HFFc6 (cell line): ENCODE measurements at places on chromosomes 5 and 9. TPM values are rescaled to one million over a fixed set of nuclear protein-coding genes. Genes with fewer than 3 reads are reported as not detected.
A peak's percentile ranks its signal among the peaks of the same experiment; 100 is the strongest.

- DNase-seq = no peak
- no peaks in the 10 kb centered on the region for H3K36me3 ChIP-seq
- H3K4me1 ChIP-seq = peaks cover 28% of the 10 kb centered on the region
- H3K27ac ChIP-seq = no peak overlapping the region
- no peaks in the 10 kb centered on the region; the same call in 1 of the 2 replicates for H3K27me3 ChIP-seq
Observed at GRCh38 chr9:104090578-104090977, 3.5 kb upstream of the SMC2 start.

- H3K36me3 ChIP-seq = peaks cover 24% of the 10 kb centered on the region
- peaks cover 1% of the 10 kb centered on the region; the same call in 1 of the 2 replicates for H3K27me3 ChIP-seq
- DNase-seq = no peak
- H3K4me1 ChIP-seq = peaks cover 32% of the 10 kb centered on the region
Observed at GRCh38 chr9:113409883-113410206, 630 bp downstream of the POLE3 start.

GRCh38 chr9:97487861-97488260, 13.6 kb upstream of the TMOD1 start:
- no peak for DNase-seq
- H3K4me3 ChIP-seq = no peak overlapping the region
- H3K4me1 ChIP-seq = peaks cover 18% of the 10 kb centered on the region
- H3K36me3 ChIP-seq = peaks cover 25% of the 10 kb centered on the region
- no peak overlapping the region for H3K27ac ChIP-seq

DNA sequence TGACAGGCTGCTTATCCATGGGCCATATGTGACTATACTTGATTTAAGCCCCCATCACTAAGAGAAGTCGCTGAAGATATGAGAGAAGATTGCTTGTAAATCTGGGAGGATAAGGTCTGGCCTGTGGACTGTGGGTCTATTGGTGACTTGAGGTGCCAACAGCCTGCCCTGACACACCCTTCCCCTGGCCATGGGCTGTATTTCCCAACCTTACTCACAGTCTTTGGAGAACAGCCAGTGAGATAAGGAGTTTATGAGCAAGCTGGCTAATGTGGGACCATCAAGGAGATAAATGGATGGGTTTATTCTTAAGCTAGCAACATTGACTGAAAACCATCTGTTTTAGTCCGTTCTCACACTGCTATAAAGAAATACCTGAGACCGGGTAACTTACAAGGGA, 231.3 kb downstream of the ZSWIM6 start:
- DNase-seq = no peak
- H3K4me1 ChIP-seq = no peaks in the 10 kb centered on the region; the same call in 1 of the 2 replicates
- H3K36me3 ChIP-seq = peaks cover 4% of the 10 kb centered on the region; the same call in 1 of the 2 replicates
- no peak overlapping the region for H3K4me3 ChIP-seq
- H3K27me3 ChIP-seq = peaks cover 18% of the 10 kb centered on the region

DNA sequence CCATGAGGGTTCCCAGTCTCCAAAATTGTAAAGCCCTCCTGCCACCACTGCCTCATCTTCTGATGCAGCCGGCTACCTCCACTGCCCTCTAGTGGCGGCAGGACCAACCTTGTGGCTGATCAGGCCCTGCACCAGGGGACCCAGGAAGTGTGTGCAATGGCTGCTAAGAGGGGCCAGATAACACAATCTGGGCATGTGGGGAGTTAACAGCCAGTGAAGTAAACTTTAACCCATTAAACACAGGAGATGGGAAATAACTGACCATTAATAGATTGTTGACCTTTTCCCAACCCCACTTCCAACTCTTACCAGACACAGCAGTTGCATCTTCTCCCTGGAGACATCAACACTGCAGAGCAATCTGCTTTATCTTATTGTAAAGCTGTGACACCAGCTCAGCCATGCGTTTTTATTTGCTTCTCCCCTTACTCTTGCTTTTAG, 63.3 kb downstream of the FREM1 start:
- H3K36me3 ChIP-seq = no peaks in the 10 kb centered on the region
- no peaks in the 10 kb centered on the region for H3K27me3 ChIP-seq
- H3K4me1 ChIP-seq = no peaks in the 10 kb centered on the region
- DNase-seq = peak; percentile 4

DNA sequence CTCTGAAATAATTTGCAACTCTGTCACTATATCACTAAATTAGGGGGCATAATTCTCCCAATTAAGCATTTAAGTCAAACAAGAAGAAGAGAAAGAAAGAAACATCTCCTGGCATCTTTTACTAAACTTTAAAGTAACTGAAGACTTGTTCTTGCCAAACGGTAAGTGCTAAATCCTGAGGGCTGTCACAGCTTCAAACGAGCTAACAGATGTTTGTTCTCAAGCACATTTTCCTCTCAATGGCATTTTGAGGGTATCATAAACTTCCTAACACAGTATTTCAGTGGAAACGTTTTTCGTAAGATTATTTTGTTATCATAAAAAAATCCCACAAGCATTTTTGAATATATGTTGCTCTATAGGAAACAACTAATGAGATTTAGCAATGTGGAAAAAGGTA, 169.5 kb upstream of the TAS2R1 start:
- H3K4me1 ChIP-seq = no peaks in the 10 kb centered on the region
- no peak for DNase-seq
- H3K36me3 ChIP-seq = peaks cover 4% of the 10 kb centered on the region; the same call in 1 of the 2 replicates
- no peak overlapping the region for H3K4me3 ChIP-seq

DNA sequence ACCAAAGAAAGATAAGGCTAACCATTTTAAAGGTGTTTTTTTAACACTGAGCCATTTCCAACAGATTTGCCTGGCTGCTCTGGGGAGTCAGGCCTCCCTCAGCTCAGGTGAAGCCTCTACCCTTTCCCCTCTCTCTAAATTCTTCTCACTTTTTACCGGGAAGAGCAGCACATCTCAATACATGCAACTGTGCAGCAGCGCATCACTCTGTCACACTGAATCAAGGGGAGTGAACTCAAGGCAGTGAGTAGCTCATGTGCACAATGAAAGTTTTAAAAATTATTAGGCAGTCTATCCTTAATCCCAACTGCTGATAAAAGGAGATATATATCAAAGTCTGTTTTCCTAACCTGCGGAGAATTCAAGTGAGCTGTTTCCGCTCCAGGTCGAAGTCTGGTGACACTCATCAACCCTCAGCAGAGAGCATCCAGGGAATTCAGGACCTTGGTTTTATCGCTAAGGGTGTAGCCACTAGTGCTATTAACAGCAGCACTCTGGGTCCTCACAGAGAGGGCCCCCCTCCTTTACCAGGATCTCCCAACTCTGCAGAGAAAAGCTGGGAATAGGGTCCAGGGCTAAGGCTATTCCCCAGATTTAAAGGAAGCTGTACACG, 1.0 kb downstream of the CEMIP2 start:
- peak overlapping the region; percentile 93 for H3K27ac ChIP-seq
- peaks cover 16% of the 10 kb centered on the region; the same call in 1 of the 2 replicates for H3K36me3 ChIP-seq
- H3K4me1 ChIP-seq = peaks cover 61% of the 10 kb centered on the region
- no peak for DNase-seq
- peak overlapping the region; percentile 97 for H3K4me3 ChIP-seq
- no peaks in the 10 kb centered on the region for H3K27me3 ChIP-seq

GRCh38 chr9:109286571-109286977, 34.3 kb downstream of the EPB41L4B start:
- peaks cover 16% of the 10 kb centered on the region for H3K4me1 ChIP-seq
- H3K27ac ChIP-seq = peak overlapping the region; percentile 71
- H3K4me3 ChIP-seq = peak overlapping the region; percentile 56; the same call in 1 of the 2 replicates
- H3K27me3 ChIP-seq = peaks cover 31% of the 10 kb centered on the region
- no peaks in the 10 kb centered on the region for H3K36me3 ChIP-seq

The RGP1 gene
- total RNA-seq = 31.8 to 35.1 TPM (median 34.7 TPM) in 3 replicates

The PCDHA6 gene
- 0.07 to 0.09 TPM in 2 of 3 replicates, not detected in the other for total RNA-seq

GRCh38 chr9:77161966-77162365, 15.4 kb upstream of the VPS13A start:
- H3K27ac ChIP-seq = no peak overlapping the region
- peaks cover 1% of the 10 kb centered on the region; the same call in 1 of the 2 replicates for H3K27me3 ChIP-seq
- H3K4me3 ChIP-seq = no peak overlapping the region

DNA sequence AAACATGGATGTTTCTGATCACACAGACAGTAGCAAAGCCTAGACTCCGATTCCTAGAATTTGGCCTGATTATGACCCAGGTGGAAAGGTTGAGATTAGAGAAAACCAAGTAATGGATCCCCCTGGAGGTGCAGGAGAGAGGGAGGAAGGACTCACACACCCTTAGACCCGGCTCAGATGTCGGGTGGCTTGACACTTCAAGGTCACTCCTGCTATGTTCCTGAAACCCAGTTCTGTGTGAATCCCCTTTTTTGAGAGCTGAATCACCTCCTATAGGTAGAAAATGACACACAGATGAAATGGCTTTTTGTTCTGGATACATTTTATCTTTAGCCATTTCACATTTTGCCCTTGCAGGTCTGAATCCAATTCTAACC, 192.8 kb downstream of the ARRDC3 start:
- DNase-seq = no peak
- H3K27ac ChIP-seq = peak overlapping the region; percentile 87
- H3K27me3 ChIP-seq = no peaks in the 10 kb centered on the region
- peak overlapping the region; percentile 79 for H3K4me3 ChIP-seq
- no peaks in the 10 kb centered on the region for H3K36me3 ChIP-seq

The IFNA21 gene
- total RNA-seq = not detected in 3 replicates

The EIF4E1B gene
- total RNA-seq = not detected in 2 replicates

The TMEM215 gene
- not detected in 3 replicates for total RNA-seq

- peaks cover 8% of the 10 kb centered on the region; the same call in 1 of the 2 replicates for H3K4me1 ChIP-seq
- no peak overlapping the region for H3K4me3 ChIP-seq
- no peak for DNase-seq
- H3K36me3 ChIP-seq = no peaks in the 10 kb centered on the region
- no peak overlapping the region for H3K27ac ChIP-seq
Observed at GRCh38 chr9:15549611-15550010, 3.2 kb upstream of the CCDC171 start.

- H3K27me3 ChIP-seq = no peaks in the 10 kb centered on the region
- DNase-seq = no peak
Observed at GRCh38 chr5:127876384-127876783, 173.2 kb downstream of the CCDC192 start.

DNA sequence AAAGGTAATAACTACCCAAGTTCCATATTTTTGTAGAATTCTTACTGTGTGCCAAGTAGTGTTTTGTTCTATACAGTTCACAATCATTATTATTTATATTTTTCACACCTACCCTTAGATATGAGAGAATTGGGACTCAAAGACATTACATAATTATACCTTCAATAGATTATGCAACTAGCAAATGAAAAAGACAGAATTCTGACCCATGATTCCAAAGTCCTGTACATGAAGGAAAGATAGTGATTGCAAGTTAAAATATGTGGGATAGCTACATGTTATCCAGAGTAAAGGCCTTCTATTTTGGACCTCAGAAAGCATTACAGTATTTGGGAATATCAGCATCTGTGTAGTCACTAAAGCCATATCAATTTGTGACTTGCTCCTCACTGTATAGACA, 581.0 kb downstream of the ELAVL2 start:
- no peaks in the 10 kb centered on the region; the same call in 1 of the 2 replicates for H3K27me3 ChIP-seq
- no peak overlapping the region for H3K27ac ChIP-seq
- no peak for DNase-seq
- no peaks in the 10 kb centered on the region for H3K36me3 ChIP-seq
- H3K4me3 ChIP-seq = no peak overlapping the region

The LCP2 gene
- total RNA-seq = not detected in 3 replicates

The GFI1B gene
- total RNA-seq = not detected in 2 replicates

The PRRX2 gene
- total RNA-seq = 33.4 to 102 TPM (median 35.3 TPM) in 3 replicates

GRCh38 chr9:37083654-37084053, 36.7 kb upstream of the ZCCHC7 start:
- peaks cover 9% of the 10 kb centered on the region for H3K27me3 ChIP-seq
- no peak overlapping the region for H3K4me3 ChIP-seq
- no peak for DNase-seq
- peaks cover 45% of the 10 kb centered on the region for H3K4me1 ChIP-seq

The GLT6D1 gene
- not detected in 2 replicates for total RNA-seq

The SHOC1 gene
- total RNA-seq = not detected in 3 replicates

The NTRK2 gene
- 0.20 to 0.78 TPM (median 0.50 TPM) in 3 replicates for total RNA-seq

The KIF20A gene
- 36.4 to 83.2 TPM (median 61.9 TPM) in 3 replicates for total RNA-seq

- peak overlapping the region; percentile 55 for H3K4me3 ChIP-seq
- peaks cover 80% of the 10 kb centered on the region for H3K36me3 ChIP-seq
- no peak for DNase-seq
- peaks cover 42% of the 10 kb centered on the region for H3K27me3 ChIP-seq
Observed at GRCh38 chr5:14417792-14418765, 163.5 kb upstream of the OTULINL start.

The PCDHGB3 gene
- total RNA-seq = 3.9 and 4.1 TPM in 2 replicates

GRCh38 chr9:37528652-37529471, 43.1 kb downstream of the POLR1E start:
- DNase-seq = no peak
- H3K36me3 ChIP-seq = peaks cover 29% of the 10 kb centered on the region
- H3K27me3 ChIP-seq = no peaks in the 10 kb centered on the region; the same call in 1 of the 2 replicates
- H3K4me1 ChIP-seq = no peaks in the 10 kb centered on the region

- peak overlapping the region; percentile 92 for H3K27ac ChIP-seq
- H3K4me1 ChIP-seq = peaks cover 28% of the 10 kb centered on the region
- peak overlapping the region; percentile 71 for H3K4me3 ChIP-seq
- H3K27me3 ChIP-seq = peaks cover 1% of the 10 kb centered on the region; the same call in 1 of the 2 replicates
- no peaks in the 10 kb centered on the region for H3K36me3 ChIP-seq
Observed at GRCh38 chr5:127987354-127988145, 96.0 kb upstream of the SLC12A2 start.

- no peak for DNase-seq
- H3K27ac ChIP-seq = no peak overlapping the region
- H3K4me1 ChIP-seq = peaks cover 27% of the 10 kb centered on the region
Observed at GRCh38 chr9:33885948-33886347, 69.0 kb downstream of the UBE2R2 start.

GRCh38 chr5:75048457-75048953, 3.9 kb downstream of the GCNT4 start:
- peak overlapping the region; percentile 57; the same call in 1 of the 2 replicates for H3K4me3 ChIP-seq
- H3K4me1 ChIP-seq = peaks cover 70% of the 10 kb centered on the region
- H3K36me3 ChIP-seq = peaks cover 25% of the 10 kb centered on the region

- peaks cover 6% of the 10 kb centered on the region; the same call in 1 of the 2 replicates for H3K4me1 ChIP-seq
- H3K27ac ChIP-seq = no peak overlapping the region
- no peaks in the 10 kb centered on the region for H3K36me3 ChIP-seq
- DNase-seq = no peak
Observed at GRCh38 chr9:124799274-124800006, 22.5 kb downstream of the OLFML2A start.

- no peaks in the 10 kb centered on the region; the same call in 1 of the 2 replicates for H3K27me3 ChIP-seq
- no peaks in the 10 kb centered on the region for H3K36me3 ChIP-seq
- peaks cover 36% of the 10 kb centered on the region for H3K4me1 ChIP-seq
- peak overlapping the region; percentile 95 for H3K27ac ChIP-seq
- H3K4me3 ChIP-seq = peak overlapping the region; percentile 89
Observed at GRCh38 chr9:88197781-88198340, 59.6 kb upstream of the SPATA31C2 start.

DNA sequence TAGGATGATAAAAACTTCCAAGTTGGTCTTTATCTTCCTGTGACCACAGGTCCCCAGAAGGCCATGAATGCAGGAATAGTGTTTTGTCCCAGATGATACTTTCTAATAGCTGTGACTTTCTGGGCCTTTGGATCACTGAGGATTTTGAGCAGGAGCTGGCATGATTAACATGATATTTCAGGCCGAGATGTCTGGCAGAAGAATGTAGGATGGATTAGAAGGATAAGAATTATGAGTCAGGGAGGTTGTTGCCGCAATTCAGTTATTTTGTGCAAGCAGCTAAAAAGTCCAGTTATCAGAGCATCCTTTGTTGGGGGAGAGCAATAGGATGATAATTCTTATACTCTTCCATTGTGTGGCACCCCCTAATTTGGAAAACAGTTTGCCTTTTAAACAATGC, 189.7 kb downstream of the PSAT1 start:
- H3K36me3 ChIP-seq = peaks cover 14% of the 10 kb centered on the region
- H3K4me3 ChIP-seq = no peak overlapping the region
- no peak overlapping the region for H3K27ac ChIP-seq
- DNase-seq = no peak
- peaks cover 8% of the 10 kb centered on the region; the same call in 1 of the 2 replicates for H3K4me1 ChIP-seq
